ENCODE measurements at places on chromosomes 7 and 10. TPM values are rescaled to one million over a fixed set of nuclear protein-coding genes. Genes with fewer than 3 reads are reported as not detected.

The AKR1C3 gene
- total RNA-seq, result 438 TPM

The CALD1 gene
- 168 TPM for total RNA-seq

The ZWINT gene
- total RNA-seq, result 10.2 TPM

The LIPJ gene
- total RNA-seq, result not detected
